ENCODE measurements at places on chromosomes 5 and 9.

GRCh38 chr5:1665231-1665630 lies 134.4 kb downstream of the MRPL36 start:
- no peak for DNase-seq

DNA sequence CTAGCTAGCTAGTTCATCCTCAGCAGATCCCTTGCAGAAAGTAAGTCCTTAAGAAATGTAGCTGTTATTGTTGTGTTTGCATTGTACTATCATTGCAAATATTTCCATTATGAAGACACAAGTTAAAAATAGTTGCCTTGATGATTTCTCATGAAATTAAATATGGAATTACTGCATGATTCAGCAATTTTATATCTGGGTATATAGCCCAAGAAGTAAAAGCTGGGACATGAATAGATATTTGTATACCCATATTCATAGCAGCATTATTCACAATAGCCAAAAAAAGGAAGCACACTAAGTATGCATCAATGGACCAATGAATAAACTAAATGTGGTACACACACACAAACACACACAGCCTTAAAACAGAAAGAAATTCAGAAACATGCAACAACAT lies 6.8 kb downstream of the IFNB1 start:
- no peak for DNase-seq

DNA sequence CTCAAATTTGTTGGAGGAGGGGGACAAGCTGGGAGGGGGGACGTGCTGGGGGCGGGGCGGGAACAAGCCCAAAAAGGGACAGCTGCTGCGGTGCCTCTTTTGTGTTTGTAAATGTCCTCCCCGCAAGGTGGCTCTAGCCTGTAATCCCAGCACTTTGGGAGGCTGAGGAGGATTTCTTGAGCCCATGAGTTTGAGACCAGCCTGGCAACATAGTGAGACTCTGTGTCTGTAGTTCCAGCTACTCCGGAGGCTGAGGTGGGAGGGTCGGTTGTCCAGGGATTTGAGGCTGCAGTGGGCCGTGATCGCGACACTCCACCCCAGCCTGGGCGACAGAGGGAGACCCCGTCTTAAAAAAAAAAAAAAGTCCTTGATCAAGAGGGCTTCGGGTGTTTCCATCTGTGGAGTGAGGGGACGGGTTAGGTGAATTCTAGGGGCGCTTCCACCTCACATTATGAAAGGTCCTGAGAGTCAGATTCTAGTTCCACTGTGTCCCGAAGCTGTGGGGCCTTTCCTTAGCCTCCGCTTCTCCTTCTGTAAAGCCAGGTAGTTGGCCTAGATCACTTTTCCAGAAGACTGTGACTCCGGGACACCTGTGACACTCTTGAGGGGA lies 779 bp upstream of the CTNNA1 start:
- no peak for DNase-seq

DNA sequence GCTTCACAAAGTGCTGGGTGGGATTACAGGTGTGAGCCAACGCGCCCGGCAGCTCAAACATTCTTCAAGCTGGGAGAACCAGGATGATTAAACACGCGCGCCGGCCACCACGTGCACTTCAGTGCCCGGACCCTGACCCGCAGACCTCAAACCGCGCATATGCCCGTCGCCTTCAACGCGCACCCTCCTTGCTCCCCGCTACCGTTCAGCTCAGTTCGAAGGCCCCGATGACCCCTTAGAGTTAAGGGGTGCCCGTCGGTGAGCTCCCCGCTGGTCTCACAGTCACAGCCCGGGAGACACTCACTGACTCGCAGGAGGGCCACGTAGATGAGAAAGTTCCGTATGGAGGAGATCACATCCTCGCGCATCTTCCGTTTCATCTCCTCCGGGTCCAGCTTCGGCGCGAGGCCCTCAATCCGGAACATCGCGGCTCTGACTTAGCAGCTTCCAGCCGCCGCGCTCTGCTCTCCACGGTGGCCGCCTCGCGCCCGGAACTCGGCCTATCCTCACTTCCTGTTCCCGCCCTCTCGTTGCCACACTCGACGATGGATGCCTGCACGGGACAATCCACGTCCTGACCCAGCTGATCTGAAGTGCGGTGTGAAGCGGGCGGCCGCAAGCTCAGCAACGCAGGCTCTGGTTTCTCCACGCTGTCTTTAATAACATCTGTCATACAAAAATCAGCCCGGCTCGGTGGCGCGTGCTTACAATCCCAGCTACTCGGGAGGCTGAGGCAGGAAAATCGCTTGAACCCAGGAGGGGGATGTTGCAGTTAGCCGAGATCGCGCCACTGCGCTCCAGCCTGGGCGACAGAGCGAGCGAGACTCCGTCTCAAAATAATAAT lies at the start of gene TOMM5:
TSS of gene TOMM5 (minus strand) at position 490 of the 844 bp plus-strand sequence. CDS start at position 425, 65 bp downstream.
- DNase-seq, result peak; percentile 8
